ENCODE measurements at places on chromosomes 13 and 19.

- DNase-seq: no peak
Observed at GRCh38 chr19:49739933-49740332, 23.2 kb downstream of the TSKS start.

DNA sequence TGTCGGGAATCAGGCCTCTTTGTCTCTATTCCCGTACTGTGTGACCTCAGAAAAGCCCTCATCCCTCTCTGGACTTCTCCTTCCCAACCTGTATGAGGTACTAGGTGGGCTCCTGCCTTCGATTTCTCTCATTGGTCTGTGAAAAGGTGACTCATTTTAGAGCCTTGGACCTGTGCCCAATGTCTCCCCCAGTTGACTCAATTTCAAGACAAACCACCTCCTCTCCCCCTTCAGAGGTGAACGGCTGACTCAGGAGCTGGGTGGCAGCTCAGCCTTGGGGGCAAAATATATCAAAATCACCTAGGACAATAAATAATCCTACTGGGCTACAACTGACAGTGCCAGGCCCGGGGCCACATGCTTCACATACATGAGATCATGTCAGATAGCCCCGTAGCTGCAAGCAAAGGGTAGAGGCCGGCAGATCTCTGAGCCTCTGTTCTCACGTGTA, 630 bp downstream of the COQ8B start:
- DNase-seq: no peak

GRCh38 chr13:110490009-110490770, 71.3 kb downstream of the RAB20 start:
- DNase-seq: no peak

- DNase-seq: no peak
Observed at GRCh38 chr19:57807541-57807940, 7.2 kb downstream of the ZNF552 start.

DNA sequence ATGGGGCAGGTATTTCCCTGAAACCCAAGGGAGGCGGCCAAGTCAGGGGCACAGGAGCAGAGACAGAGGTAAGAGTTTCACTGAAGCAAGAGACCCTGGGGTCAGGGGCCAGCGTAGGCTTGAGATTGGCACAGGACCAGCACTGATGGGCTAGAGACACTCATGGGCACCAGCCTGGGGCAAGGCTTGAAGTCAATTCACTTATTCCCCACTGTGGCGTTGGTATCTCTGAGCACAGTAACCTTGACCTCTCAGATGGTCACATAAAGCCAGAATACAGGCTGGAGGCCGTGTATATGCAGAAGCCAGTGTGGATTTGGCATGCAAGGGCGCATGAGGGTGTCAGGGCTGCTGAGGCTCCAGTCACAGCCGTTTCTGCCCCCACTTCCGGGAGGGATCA, 173.5 kb upstream of the GPR12 start:
- DNase-seq: no peak

- peak; percentile 50 for DNase-seq
Observed at GRCh38 chr19:11242864-11243797, 3.7 kb downstream of the ANGPTL8 start.

DNA sequence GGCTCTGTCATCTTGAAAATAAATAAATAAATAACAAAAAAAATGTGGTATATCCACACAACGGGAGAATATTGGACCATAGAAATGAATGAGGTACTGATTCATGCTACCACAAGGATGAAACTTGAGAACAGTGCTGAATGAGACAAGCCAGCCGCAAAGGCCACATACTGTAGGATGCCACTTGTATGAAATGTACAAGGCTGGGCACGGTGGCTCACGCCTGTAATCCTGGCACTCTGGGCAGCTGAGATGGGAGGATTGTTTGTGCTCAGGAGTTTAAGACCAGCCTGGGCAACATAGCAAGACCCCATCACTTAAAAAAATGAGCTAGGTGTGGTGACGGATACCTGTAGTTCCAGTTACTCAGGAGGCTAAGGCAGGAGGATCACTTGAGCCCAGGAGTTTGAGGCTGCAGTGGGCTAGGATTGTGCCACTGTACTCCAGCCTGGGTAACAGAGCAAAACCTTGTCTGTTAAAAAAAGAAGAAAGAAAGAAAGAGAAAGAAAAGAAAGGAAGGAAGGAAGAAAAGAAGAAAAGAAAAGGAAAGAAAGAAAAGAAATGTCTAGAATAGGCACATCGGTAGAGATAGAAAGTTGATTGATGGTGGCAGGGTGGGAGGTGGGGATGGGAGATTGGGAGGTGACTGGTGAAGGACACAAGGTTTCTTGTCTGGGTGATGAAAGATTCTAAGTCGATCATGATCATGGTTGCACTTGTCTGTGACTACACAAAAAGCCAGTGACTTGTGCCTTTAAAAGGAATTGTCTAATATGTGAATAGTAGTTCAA, 20.3 kb downstream of the HPN start:
- DNase-seq: no peak

DNA sequence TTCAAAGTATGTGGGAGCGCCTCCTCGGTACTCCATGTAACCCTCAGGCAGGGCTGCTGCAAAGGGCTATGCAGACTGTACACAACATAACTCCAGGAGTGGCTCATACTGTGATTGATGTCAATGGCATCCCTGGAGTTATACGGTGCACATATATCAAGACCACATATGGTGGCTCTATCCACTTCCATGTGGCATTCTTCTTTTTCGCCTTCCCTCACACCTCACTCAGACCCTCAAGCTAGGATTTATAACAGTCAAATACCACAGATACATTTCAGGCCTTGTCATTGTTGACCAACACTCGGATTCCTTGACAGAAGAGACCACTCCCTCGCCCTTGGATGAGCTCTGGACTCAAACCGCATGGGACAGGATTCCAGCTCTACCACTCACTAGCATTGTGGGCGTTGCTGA, 11.3 kb upstream of the UBL3 start:
- no peak for DNase-seq

- no peak for DNase-seq
Observed at GRCh38 chr13:25292301-25292700, 5.0 kb upstream of the MTMR6 start.
